Urinary bladder (tissue), 4 donors: ENCODE measurements at places on chromosomes 4 and X.

- DNase-seq, result no peak
Observed at GRCh38 chrX:21655901-21656586, 2.1 kb downstream of the KLHL34 start.

DNA sequence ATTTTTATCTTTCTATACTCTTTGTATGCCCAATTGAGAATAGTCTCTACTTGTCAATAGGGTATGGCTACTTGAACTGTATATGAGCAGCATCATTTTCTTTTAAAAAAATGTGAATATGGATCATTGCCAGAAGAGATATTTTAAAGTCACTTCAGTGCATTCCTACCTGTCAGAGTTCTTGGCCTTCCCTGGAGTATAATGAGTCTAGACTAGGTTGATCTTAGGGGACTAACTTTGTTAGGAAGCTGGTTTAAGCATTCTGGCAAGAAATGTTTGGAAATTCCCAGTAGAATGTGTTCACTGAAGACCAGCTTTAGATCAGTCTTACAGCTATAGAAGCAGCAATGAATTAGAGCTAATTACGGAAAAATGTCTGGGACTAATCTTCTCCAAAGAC is 178.2 kb downstream of the FAT4 start:
- no peak for DNase-seq

- no peak for DNase-seq
Observed at GRCh38 chrX:142095651-142096245, 109.3 kb downstream of the MAGEC2 start.

DNA sequence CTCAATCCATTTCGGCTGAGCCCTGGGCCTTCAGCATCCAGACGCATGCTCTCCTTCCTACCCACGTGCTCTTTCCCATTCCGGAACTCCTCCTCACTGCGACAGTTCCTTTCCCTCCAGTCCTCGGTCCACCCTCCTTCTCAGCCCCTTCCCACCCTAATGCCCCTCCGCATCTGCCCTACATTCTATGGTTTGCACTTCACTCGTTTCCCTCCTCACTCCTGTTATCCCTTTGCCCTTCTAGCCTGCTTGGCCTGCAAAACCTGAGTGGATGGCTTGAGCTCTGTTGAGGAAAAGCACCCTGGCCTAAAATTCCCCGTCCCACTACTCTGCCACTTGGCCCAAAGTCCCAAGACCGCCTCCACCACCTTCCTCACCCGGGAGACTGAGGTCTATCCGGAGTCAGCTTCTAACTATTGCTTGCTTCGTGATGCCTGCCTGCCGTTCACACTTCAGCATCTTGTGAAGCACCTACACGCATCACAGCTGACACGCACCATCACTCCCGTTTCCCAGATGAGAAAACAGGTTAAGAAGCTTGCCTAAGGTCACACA is 38.6 kb downstream of the MAP7D3 start:
- DNase-seq, result no peak

GRCh38 chr4:56681158-56681852 is at the start of gene HOPX:
Gene HOPX (minus strand): TSS chr4:56681296. CDS start chr4:56657816, 23,480 bp downstream.
- peak; percentile 70 for DNase-seq

DNA sequence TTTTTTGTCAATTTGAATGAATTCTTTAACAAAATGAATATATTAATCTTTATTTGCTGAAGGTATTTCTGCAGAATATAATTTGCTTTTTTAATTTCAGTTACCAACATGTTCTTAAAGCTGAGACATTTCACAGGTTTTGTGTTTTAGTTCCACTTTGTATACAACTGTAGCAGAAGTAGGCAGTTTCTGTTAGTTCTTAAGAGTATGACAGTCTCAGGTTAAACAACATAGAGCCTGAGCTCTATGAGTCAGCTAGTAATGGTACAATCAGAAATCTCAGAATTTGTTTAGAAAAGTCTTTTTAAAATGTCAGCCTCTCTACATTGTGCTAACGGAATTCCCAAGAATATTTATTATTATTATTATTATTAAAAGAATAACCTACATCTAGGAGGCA is 50.4 kb downstream of the GSTCD start:
- DNase-seq, result no peak

- DNase-seq, result no peak
Observed at GRCh38 chrX:133633162-133633561, 217.9 kb upstream of the GPC4 start.

DNA sequence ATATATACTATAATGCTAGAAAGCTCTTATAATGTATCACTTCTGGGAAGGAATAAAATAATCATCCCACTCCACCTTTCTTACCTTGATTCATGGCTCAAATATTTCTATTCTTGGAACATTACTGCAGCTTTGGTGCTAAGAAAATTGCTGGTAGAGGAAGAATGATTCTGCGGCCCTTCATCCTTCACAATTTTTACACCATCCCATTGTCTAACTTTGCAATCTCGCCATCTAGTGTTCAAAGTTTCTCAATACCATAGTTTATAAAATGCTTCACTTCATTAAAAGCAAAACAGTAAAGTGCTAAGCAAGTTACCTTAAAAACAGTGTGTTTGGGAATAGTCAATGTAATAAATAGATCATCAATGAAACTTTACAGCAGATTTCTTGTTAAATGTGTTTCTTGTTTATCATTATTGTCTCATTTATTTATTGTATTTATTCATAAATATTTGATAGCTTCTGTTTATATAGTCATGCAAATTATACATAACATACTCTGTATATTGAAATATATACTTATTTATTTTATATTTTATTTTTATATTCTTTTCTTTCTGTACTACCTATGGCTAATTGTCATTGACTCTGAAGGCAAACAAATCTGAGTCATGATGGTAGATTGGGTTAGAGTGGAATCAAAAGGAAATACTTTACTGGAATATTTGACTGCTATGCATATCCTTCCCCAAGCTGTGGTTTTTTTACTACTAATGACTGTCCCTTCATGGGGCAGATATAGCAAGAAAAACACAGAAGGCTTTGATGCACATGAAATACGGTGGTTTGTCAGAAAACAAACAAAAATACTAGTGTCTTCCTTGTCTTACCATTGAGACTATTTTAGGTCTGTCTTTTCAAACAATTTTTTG is 390.7 kb downstream of the MAPK10 start:
- DNase-seq, result peak; percentile 45

- DNase-seq, result no peak
Observed at GRCh38 chr4:145859426-145859825, 79.2 kb downstream of the ZNF827 start.

- no peak for DNase-seq
Observed at GRCh38 chr4:156242390-156242789, 288.7 kb upstream of the CTSO start.

DNA sequence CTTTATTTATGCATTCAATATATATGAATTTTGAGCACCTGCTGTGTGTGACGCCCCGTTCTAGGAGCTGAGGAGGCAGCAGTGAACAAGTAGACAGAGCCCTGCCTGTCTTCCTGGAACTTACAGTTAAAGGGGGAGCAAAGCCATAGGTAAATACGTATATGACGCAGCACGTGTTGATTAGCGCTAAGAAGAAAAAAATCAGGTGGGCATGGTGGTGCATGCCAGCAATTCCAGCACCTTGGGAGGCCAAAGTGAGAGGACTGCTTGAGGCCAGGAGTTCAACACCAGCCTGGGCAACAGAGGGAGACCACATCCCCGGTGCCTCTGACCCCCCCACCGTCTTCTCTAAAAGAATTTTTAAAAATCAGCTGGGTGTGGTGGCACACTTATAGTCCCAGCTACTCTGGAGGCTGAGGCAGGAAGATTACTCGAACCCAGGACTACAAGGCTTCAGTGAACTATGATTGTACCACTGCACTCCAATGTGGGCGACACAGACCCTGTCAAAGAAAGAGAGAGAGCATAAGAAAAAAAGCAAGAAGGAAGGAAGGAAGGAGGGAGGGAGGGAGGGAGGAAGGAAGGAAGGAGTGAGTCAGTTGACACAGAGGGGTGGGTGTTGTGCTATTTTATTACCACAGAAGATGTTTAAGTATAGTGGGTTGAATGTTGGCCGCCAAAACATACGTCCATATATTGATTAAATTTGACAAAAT is 5.4 kb upstream of the KIAA0232 start:
- no peak for DNase-seq
